ENCODE measurements at places on chromosomes 6 and 20. TPM values are rescaled to one million over a fixed set of nuclear protein-coding genes. Genes with fewer than 3 reads are reported as not detected.
A peak's percentile ranks its signal among the peaks of the same experiment; 100 is the strongest.

Gene BNIP5
- not detected for total RNA-seq

Gene DEFB132
- total RNA-seq, result not detected

Gene GRIK2
- 0.82 TPM for total RNA-seq

GRCh38 chr6:99297415-99297814, 52.1 kb downstream of the FAXC start:
- no peak for ATAC-seq

GRCh38 chr6:11644601-11645000, 107.1 kb downstream of the TMEM170B start:
- ATAC-seq, result no peak

DNA sequence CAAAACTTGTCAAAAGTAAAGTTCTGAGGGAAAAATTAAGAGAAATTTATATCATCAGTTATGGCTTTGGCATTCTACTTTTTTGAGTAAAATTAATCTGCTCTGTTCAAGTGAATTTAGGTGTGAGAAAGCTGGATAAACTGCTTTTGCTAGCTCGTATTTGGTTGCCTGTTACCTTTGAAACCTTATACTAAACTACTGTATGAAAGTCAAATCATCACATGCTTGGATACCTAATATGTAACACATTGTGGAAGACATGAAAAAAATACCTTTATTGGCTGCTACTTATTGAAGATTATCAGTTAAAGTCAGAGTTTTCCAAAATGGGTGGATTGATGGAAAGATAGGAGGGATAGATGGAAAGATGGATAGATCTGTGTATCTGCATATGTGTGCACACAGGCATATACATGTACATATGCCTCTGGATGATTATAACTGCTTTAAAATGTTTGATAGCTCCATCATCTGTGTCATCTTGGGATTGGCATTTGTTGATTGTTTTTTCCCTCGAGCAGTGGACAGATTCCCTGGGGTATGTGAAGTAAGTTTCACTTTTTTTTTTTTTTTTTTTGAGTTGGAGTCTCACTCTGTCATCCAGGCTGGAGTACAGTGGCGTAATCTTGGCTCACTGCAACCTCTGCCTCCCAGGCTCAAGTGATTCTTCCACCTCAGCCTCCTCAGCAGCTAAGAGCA, 24.3 kb downstream of the SCAF8 start:
- no peak for ATAC-seq

DNA sequence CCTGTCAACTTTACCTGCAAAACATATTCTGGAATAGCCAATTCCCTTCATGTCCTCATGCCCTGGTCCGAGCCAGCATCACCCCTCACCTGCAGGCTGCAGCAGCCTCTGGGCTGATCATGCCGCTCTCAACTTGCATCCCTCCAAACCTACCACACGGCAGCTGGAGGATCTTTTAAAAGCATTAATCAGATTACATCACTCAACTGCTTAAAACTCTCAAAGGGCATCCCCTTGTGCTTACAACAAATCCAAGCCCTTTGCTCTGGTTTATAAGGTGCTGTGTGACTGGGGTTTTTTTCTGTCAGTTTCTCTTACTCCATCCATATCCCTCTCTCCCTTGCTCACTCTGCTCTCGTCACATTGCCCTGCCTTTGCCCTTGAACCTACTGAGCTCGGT, 24.0 kb downstream of the CD40 start:
- no peak for ATAC-seq

Gene NKX2-4
- total RNA-seq, result not detected

DNA sequence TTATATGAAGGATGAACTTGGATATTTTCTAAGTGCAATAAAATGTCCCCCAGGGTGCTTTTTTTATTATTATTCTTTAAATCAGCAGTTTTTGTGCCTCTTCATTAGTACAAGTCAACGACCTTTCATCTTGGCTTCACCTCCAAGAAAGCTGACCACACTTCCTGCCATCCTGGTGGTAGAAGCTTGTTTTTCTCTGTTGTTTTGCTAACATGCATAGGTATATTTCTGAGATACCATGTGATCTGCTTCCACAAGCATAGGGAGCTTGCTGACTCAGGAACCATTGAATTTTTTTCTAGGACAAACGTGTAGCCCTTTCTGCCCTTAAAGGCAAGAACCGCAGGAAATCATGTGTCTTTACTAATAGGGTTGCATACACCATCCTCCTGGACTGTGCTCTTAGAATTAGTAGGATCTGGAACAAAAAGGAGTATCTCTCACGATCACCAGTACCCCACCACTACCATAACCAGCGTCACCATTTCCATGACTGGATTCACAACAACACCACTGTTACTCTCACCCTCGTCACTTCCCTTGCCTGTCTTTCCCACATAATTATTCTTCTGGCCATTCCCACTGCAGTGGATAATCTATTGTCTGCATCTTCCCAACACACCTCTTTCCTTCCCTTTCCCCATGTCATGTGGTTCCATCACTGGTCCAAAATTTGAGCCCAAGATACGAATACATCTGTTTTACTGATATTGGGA, 207.1 kb downstream of the MAFB start:
- no peak for ATAC-seq

DNA sequence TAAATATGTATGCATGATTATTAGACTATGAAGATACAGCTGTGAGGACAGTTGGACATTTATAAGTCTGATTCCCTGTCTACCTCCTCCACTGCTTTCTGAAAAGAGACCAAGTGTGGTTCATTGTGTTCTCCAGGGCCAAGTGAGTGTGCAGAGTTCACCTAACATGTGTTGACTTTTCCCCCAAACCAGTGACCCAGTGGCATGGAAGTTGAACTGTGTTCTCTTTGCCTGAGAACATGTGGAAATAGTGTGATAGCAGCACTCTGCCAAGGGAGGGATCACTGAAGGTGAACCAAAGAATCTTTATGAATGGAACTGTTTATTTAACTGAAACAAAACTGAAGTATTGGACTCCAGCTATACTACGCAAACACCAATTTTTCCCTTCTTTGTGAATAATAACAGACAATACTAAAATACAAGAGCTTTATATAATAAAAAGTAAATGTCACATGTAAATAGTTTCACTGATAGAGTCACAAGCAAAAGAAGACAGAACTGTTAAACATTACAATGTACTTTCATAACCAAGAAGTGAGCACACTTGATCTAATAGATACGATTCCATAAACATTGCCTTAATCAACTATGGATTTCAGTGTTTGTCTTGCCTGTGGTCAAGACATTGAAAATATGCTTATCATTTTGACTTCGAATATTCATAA, 200.3 kb upstream of the FUT9 start:
- no peak for ATAC-seq

Gene PRND
- not detected for total RNA-seq

DNA sequence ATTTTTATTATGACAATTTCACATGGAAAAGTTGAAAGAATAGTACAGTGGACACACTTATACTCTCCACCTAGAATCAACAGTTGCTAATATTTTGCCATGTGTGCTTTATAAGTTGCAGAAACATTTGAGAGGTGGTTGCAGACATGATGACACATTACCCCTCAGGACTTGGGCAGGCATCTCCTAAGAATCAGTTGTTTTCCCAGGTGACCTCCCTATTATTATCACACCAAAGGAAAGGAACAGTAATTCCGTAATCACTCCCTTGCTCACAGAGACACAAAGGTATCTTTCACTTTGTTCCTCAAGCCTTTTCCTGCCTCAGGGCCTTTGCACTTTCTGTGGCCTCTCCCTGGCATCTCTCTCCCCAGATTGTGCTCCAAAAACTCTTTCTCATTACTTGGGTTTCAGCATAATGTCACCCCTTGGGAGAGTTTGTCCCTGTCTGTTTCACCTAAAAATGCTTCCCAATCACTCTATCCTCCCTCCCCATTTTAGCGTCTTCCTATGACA, 5.9 kb upstream of the SULF2 start:
- no peak for ATAC-seq

GRCh38 chr20:60262967-60263603, 304.9 kb downstream of the CDH26 start:
- no peak for ATAC-seq

Gene CLVS2
- 0.54 TPM for total RNA-seq

- no peak for ATAC-seq
These were observed 153.7 kb downstream of the TMEM242 start for GRCh38 chr6:157169656-157170055.

Gene ID4
- total RNA-seq, result 51.3 TPM

GRCh38 chr6:7106752-7107577, 796 bp upstream of the RREB1 start:
- ATAC-seq, result no peak

GRCh38 chr6:52661551-52661950, 9.4 kb upstream of the TMEM14A start:
- no peak for ATAC-seq

Gene IL17A
- not detected for total RNA-seq

GRCh38 chr6:135195522-135195921, 14.4 kb downstream of the MYB start:
- ATAC-seq, result no peak

GRCh38 chr6:61887423-61887822, 398.6 kb downstream of the KHDRBS2 start:
- ATAC-seq, result no peak

- peak; percentile 88 for ATAC-seq
These were observed 482.5 kb downstream of the QKI start for GRCh38 chr6:163897030-163897429.

- ATAC-seq, result no peak
These were observed 386.2 kb downstream of the TAF4 start for GRCh38 chr20:61679473-61679872.

Gene ATP6V1G2
- total RNA-seq, result 4.0 TPM

GRCh38 chr6:45009576-45009975, 318.6 kb upstream of the RUNX2 start:
- ATAC-seq, result no peak

DNA sequence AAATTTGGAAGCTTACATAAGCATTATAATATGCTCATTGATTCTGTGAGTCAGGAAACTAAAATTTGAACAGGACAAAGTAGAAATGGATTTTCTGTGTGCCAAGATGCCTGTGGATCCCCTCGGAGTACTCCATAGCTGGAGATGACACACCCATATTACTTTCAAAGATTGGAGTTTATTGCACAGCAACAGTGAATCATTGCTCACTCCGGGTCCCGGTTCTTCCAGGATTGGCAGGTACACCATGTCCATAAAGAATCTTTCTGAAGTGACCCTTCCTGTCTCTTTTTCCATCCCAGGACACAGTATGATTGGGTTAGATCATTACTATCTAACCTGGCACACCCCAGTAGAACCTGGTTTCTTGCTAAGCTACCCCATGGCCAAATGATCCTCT, 2.7 kb upstream of the BTN2A2 start:
- ATAC-seq, result no peak

- ATAC-seq, result no peak
These were observed 4.9 kb downstream of the SMPD2 start for GRCh38 chr6:109445382-109445781.

DNA sequence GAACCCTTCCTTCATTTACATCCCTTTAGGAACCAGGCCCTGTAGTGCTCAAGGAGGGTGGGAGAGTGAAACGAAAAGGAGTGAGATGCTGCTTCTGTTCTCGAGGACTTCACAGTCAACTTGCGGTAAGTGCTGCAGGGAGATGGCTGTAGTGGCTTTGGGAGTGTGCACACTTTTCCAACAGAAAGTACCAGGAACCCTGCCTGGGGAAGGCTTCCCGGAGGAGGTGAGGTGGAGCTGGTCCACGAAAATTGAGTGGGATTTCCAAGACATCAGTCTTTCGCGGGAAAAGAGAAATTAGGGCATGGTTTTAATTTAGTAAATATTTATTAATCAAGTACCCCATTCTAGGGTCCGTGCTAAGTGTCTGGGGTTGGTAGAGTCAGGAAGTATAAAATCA, 12.7 kb downstream of the TRIM31 start:
- ATAC-seq, result no peak

DNA sequence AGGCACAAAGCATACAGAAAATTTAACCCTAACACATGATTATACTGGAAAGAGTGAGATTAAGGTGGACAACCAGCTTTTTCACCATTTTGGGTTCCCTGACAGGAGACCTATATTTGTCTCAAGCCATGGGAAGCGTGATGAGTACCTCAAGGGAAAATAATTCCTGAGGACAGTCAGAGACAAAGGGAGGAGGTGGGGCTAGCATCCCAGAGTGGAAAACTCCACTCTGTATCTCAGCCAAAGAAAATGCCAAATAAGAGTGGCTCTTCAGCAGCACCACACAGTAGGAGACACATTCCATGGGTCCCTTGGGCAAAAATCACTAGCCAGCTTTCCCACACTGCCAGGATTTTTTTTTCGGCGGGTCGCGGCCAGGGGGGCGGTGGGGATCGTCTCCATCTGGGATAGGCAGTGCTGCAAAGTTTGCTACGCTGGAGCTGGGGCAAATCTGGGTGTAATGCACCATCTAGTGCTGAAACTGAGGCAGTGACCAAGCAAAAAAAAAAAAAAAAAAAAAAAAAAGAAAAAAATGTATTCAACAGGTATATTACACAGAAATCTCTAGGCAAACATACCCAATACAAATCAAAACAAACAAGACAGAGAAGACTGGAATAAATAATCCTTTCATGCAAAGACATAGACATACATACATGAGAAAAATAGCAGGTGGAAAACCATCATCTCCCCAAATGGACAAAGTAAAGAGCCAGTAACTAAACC, 77.3 kb upstream of the SLC35F1 start:
- no peak for ATAC-seq

DNA sequence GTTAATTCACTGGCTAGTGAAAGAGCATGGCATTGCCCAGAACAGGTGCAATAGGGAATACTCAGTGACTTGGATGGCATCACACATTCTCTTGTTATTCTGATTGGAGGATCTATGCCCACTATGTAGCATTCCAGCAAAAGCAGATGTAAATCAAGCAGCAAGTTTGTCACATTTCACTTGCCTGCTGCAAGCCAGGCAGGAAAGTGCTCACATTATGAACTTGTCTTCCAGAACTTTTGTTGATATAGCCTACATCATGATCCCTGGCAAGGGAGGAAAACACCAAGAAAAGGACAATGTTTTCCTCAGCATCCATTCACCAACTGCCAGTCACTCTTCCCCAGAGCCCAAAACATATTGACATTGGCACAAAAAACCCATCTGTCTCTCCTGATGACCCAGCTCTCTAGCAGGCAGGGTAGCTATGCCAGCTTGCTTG, 77.8 kb downstream of the ARHGAP18 start:
- ATAC-seq, result no peak

DNA sequence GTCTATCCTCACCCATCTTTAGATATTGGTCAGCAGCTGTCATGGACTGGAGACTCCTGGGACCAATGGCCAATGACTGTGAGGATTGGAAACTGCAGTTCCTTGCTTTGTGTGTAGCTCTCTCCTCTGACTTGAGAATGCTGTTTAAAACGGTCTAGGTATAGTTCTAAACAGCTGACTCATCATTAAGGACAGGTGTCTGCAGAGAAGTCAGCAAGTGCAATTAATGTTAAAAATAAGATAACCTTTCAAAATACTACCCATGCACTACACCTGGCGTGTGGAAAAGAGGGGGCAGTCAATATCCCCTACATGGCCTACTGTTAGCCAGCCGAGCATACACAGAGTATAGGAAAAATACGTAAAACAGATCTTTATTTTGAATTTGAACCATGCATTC, 115.4 kb upstream of the TAB2 start:
- no peak for ATAC-seq

- ATAC-seq, result no peak
These were observed 3.4 kb downstream of the OPN5 start for GRCh38 chr6:47785182-47785581.
